CD8-positive, alpha-beta memory T cell (primary cell): ENCODE measurements at places on chromosomes 5 and 9. TPM values are rescaled to one million over a fixed set of nuclear protein-coding genes. Genes with fewer than 3 reads are reported as not detected.

Gene TEK
- total RNA-seq = not detected

Gene PCDHA10
- total RNA-seq = not detected

Gene GHR
- not detected for total RNA-seq

Gene FBLL1
- not detected for total RNA-seq

DNA sequence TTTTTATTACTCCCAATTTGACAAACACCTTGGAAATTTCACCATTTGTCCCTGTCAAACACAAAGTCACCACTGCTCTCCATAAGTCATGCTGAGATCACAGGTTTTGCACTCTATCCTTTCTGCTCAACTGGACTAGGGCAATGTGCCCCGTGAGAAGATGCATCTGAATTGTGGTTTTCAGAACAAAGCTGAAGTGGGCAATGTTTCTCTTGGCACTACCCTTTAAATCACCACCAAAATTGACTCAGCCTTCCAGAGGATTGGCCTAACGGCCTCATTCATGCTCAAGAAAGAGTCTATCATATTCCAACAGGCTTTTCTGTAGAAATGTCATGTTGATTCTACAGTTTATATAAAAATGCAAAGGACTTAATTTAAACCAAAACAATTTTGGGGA is 81.0 kb upstream of the TRIO start:
- no peaks in the 10 kb centered on the region for H3K27me3 ChIP-seq
- H3K4me3 ChIP-seq = no peak overlapping the region
- no peak overlapping the region for H3K27ac ChIP-seq
- H3K4me1 ChIP-seq = no peaks in the 10 kb centered on the region

DNA sequence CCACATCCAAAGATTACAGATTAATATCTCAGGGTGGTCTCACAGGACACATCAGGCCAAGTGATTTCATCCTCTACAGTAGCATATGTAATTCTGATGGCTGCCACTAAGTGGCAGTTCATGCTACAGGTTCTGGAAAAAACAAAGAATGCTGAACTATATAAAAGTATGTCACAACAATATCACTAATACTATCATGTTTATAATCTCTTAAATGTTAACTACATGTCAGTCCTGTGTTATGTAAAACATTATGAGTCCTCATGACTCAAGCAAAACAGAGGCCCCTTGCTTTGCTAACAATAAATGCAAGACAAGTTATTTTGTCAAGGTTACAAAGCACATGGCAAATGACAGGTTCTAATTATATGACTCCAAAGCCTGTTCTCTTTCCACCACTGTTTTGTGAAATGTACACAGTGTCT is 233.2 kb downstream of the FBXL17 start:
- no peak overlapping the region for H3K27ac ChIP-seq
- no peaks in the 10 kb centered on the region for H3K4me1 ChIP-seq
- H3K36me3 ChIP-seq = no peaks in the 10 kb centered on the region
- no peak overlapping the region for H3K4me3 ChIP-seq
- no peaks in the 10 kb centered on the region for H3K27me3 ChIP-seq

GRCh38 chr5:16573401-16573800 is 43.4 kb downstream of the RETREG1 start:
- no peaks in the 10 kb centered on the region for H3K4me1 ChIP-seq
- H3K27me3 ChIP-seq = no peaks in the 10 kb centered on the region
- no peaks in the 10 kb centered on the region for H3K36me3 ChIP-seq
- no peak for DNase-seq
- no peak overlapping the region for H3K4me3 ChIP-seq

Gene CMYA5
- total RNA-seq = 0.16 TPM
